ENCODE measurements at places on chromosomes 5 and 9.

GRCh38 chr9:14314424-14314928 lies 535 bp upstream of the NFIB start:
- no peak for DNase-seq

GRCh38 chr9:122096620-122097415 lies 3.7 kb upstream of the TTLL11 start:
- no peak for DNase-seq

- DNase-seq: no peak
Observed at GRCh38 chr5:79975422-79975821, 15.6 kb downstream of the MTX3 start.

DNA sequence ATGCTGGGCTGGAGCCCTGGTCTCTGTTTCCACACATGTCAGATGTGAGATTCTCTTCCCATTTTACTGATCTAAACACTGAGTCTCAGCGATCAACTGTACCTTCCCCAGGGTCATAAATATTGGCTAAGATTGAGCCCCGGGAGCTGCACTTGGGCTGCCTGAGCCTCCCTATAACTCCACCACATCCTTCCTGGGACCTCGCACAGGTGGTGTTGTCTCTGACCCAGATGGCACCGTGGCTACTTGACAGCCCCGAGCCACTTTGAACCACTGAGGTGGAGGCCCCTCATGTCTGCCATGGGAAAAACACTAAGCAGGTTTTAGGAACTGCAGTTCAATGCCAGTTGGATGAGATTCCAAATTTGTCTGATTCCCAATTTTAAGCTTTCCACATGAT lies 586.5 kb downstream of the IRX1 start:
- DNase-seq: no peak

DNA sequence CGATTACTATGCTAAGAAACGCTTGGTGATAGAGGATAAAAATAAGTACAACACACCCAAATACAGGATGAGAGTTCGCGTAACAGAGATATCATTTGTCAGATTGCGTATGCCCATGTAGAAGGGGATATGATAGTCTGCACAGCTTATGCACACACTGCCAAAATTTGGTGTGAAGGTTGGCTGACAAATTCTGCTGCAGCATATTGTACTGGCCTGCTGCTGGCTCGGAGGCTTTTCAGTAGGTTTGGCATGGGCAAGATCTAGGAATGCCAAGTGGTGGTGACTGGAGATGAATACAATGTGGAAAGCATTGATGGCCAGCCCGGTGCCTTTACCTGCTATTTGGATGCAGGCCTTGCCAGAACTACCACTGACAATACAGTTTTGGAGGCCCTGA lies 208.4 kb downstream of the PDZD2 start:
- no peak for DNase-seq

DNA sequence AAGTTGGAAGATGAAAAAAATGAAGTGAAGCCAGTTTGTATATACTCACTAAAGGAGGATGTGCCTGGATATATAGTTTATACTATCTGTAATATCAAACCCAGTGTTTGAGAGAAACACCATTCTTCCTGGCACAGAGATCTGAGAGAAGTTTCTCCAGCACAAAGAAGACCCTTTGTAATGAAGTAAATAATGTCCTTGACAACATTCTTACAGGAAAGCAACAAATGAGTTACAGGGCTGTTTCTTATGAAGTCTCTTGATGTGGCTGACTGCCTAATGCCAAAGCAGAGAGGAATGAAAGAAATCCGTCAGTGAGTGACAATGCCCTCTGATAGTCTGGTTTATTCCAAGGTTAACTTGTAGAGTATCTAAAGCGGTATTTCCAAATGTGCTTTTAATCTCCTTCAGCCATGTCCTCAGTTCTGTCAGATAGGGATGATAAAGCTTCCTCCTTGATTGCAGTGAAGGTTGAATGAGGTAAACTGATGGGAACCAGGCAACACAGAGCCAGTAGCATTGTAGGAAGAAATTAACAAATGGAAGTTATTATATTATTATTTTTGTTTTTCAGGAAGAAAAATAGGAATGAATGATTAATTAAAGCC lies 123.1 kb upstream of the ZNF608 start:
- DNase-seq: no peak
